Activated T-helper 17 cell treated with anti-CD3 and anti-CD28 coated beads, Interleukin-2, amount 50 U/mL, for 72 hours (primary cell): ENCODE measurements at places on chromosomes 2 and 18. TPM values are rescaled to one million over a fixed set of nuclear protein-coding genes. Genes with fewer than 3 reads are reported as not detected.

- ATAC-seq: no peak
Observed at GRCh38 chr18:34802959-34803358, 92.9 kb downstream of the DTNA start.

The ITGA4 gene
- total RNA-seq: 63.3 TPM

The FHOD3 gene
- total RNA-seq: not detected

- ATAC-seq: peak; percentile 77
Observed at GRCh38 chr18:45962461-45962860, 4.7 kb downstream of the EPG5 start.

The C2orf74 gene
- total RNA-seq: 11.8 TPM

GRCh38 chr2:42067521-42067920 lies 19.7 kb downstream of the PKDCC start:
- no peak for ATAC-seq

GRCh38 chr2:27152102-27152795 lies 3.4 kb downstream of the TCF23 start:
- no peak for ATAC-seq

GRCh38 chr18:13253786-13254688 lies 35.5 kb downstream of the LDLRAD4 start:
- no peak for ATAC-seq

DNA sequence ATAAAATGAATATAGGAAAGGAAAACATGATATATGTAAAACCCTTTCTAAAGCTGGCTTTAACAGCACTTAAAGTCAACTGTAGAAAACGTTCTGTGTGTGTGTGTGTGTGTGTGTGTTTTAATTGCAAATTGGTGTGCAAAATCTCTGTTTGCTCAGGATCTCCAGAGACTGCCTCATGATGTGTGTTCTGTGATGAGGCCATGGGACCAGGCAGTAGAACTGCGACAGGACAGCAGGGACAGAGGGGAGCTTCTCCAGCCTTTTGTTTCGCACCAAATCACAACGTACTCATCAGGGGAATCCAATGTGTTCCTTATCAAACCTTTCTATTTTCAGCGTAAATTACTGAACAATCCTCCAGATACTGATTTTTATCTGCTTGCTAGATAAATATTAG lies 66.7 kb downstream of the NXPH2 start:
- ATAC-seq: no peak

The GREB1 gene
- 0.95 TPM for total RNA-seq

The CLEC4F gene
- 0.35 TPM for total RNA-seq

The POU3F3 gene
- total RNA-seq: not detected

- ATAC-seq: no peak
Observed at GRCh38 chr2:47697000-47697601, 85.8 kb upstream of the MSH6 start.

The OR6B2 gene
- total RNA-seq: not detected

DNA sequence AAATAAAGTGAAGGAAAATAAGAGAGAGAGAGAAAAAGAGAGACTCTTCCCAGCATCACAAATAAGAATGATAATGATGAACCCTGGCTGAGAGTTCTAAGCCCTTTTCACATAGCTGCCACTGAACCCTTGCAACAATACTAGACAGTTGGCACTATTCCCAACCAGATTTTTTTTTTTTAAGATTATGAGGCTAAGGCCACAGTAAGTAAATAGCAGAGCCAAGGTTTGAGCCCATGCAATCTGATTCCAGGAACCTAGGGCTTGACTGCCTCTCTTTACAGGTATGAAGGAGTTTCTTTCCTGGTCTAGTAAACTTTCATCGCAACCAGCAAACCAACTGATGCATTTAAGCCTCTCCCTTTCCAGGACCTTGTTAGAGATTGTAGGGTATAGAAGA lies 424.6 kb downstream of the NCKAP5 start:
- no peak for ATAC-seq

- ATAC-seq: no peak
Observed at GRCh38 chr2:162037028-162037795, 36.8 kb downstream of the DPP4 start.

The BOK gene
- total RNA-seq: 0.16 TPM

DNA sequence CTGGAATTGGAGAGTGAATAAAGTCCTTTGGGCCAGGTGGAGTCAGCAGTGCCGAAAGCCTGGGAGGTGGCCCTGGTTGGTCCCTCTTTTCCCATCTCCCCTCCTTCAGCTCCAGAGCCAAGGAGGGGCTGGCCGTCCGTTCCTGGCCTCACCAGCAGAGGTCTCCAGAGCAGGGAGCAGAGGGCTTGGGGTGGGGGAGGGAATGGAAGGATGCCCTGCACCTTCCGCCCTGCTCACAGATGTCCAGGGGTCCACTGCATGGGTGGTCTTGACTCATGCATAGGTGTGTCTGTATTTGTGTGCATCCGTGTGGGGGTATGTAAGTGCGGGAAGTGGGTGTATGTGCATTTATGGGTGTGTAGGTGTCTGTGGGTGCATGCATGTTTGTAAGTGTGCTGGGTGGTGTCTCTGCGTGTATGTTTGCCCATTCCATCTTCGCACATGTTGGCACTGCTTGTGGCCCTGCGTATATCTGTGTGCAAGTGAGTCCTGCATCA lies 201.8 kb downstream of the ZFP36L2 start:
- peak; percentile 34 for ATAC-seq

- ATAC-seq: no peak
Observed at GRCh38 chr2:64586883-64587481, 62.9 kb downstream of the AFTPH start.

The MREG gene
- total RNA-seq: 22.0 TPM

The C2orf78 gene
- total RNA-seq: 0.08 TPM

GRCh38 chr2:105747254-105747894 lies 2.7 kb downstream of the NCK2 start:
- no peak for ATAC-seq

The CACNB4 gene
- total RNA-seq: 0.32 TPM

GRCh38 chr18:75173125-75173432 lies 35.9 kb downstream of the PTGR3 start:
- ATAC-seq: no peak

The CSRNP3 gene
- total RNA-seq: not detected

The RGPD3 gene
- 0.35 TPM for total RNA-seq

The AFF3 gene
- 0.42 TPM for total RNA-seq

DNA sequence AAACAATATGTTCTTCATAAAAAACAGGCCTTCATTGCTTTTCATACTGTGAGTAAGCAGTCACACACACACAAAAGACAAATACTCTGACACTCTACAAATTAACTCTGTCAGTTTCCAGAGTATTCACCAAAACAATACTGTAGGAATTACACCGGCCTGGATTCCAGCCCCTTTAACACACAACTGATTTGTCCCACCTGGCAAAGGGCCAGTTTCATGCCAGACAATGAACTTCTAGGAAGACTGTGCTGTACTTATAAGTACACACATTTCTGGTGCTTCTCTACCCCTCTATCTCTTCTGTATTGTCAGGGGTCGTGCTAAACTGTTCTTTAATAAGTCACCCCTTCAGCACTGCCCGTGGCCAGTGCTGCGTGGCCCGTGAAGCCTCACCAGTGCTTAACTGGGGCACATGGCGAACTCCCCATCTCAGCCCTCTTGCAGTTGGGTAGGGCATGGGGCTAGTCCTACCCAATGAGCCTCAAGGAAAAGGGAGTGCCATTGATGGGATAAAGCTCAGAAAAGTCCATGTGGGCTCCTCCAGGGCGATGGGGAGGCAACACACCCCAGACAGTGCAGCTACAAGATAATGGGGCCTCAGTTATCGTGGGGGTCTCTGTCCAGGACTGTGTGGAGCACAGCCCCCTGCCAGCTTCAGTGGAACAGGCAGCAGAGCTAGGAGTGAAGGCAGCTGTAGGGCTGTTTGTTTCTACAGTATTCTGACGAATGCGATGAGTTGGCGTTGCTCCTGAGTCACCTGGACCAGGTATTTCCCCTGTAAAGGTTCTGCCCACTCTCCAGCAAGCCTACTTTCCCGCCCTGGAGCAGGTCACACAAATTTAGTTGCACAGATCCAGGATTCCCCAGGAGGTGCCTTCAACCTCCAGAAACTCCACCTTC lies 99.0 kb downstream of the SP3 start:
- no peak for ATAC-seq

DNA sequence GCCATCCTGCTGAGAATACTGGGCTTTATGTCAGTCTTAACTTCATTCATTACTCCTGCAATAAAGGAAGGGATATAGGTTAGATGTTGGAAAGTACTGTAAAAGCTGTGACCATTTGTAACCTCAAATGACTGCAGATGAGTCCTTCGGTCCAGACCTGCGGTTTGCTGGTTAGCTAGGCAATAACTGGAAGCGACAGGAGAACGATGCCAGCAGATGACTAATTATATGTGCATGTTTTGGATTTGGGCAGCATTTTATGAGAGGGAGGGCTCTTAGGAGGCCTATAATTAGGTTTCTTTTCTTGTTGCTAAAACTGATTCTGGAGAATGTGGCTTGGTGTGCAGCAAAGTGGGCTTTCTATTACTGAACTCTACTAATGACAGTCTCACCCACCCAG lies 205.6 kb downstream of the TMEM182 start:
- ATAC-seq: no peak

DNA sequence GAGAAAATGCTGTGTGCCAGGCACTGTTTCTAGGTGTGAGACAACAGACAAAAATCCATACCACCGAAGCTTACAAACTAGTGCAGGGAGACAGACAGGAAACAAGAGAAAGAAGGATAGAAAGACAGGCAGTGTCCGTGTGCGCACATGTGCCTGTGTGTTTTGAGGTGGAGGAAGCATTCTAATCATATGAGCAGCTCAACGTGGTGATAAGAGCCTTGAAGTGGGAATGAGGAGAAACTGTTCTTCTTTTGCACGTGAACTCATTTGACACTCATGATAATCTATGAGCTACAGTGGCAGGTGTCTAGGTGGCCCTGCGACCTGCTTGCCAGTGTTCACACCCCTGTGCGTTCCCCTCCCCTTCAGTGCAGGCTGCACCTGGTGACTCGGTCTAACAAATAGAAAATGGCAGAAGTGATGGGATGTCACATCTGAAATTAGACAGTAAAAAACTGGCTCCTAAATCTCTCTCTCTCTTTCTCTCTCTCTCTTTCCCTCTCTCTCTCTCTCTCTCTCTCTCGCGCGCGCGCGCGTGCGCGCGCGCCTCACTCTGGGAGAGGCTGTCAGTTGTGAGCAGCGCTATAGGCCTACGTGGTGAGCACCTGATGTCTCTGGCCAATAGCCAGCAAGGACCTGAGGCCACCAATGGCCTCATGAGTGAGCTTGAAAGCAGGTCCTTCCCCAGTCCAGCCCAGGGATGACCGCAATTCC lies 74.8 kb downstream of the EN1 start:
- no peak for ATAC-seq

DNA sequence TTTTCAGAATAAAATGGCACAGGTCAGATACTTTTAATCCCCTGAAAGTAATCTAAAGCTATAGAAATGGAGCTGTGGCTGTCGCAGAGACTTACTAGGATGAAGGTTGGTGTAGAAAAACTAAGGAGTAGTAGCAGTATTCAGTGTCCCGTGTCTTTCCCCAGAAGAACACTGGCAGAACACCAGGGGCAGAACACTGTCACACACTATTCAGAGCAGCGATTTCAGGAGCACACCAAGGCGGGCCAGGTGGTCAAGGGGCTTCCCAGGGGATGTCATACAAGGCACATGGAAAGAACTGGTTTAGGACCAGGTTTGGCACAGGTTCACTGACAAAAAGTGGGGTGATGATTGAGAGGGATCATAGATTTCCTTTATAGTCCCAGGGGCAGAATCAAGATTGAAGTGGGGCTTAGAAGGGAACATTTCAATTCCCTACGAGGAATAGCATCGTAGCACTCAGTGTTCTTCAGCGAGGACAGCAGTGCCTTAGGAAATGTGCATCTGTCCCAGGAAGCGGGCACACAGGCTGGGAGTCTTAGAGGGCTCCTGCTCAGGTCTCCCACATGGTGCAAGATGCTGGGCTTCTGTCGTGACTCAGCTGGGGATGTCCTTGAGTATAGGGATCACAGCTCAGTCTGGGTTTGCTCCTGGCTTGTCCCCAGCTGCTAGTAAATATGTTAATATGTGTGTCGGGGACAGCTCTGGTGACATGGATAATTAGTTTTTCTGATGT lies 22.6 kb downstream of the BCL2L11 start:
- ATAC-seq: no peak

The MRPL30 gene
- 25.7 TPM for total RNA-seq

- no peak for ATAC-seq
Observed at GRCh38 chr2:60883896-60884295, 2.5 kb downstream of the REL start.

The ASB18 gene
- not detected for total RNA-seq

GRCh38 chr18:22307528-22307927 lies 110.2 kb downstream of the CTAGE1 start:
- no peak for ATAC-seq

The CHMP3 gene
- total RNA-seq: 40.1 TPM

The KIAA2012 gene
- not detected for total RNA-seq

DNA sequence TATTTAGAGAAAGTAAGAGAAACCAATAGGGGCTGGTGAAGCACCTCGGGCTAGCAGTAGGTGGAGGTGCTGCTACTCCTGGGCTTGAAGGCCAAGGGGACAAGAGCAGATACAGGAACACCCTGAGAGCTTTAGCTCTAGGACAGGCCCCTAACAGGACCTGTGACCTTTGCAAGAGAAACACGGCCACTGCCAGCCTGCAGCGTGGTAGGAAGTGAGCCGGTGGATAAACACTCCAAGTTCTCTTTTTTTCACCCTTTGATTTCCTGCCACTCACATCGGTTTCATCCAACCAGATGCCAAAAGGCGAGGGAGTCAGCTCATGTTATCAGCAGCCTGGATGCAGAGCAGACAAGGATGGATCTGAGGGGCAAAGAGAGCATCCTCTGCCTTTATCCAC lies 66.8 kb upstream of the SPRED2 start:
- ATAC-seq: no peak

GRCh38 chr18:75785206-75785605 lies 357.7 kb upstream of the SMIM21 start:
- no peak for ATAC-seq

DNA sequence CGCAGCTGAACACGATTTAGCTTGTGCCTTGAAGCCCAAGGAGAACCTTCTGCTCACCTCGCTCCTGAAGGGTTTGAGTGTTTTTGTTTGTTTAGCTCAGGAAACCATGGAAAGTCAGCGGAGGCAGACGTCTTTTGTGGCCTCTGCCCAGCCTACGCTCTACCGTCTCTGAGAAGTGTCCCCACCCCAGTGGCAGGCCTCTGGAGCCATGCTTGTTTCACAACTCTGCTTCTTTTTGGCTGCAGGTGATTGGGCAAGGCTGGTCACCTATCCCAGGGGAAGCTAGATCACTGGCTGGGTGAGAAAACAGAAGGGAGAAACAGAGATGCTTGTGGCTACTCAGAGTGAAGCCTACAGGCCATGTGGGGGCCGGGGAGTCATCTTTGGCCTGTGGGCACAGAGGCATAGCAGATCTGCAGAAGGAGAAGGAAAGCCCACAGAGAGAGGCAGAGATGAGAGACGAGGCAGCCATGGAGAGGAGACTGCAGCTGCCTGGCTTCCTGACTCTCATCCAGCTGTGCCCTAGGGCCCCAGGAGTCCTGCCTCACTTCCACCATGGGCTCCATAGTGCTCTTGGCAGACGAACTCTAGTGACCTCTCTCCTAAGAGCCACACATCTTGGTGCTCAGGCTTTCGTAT lies 50.1 kb downstream of the CIB4 start:
- no peak for ATAC-seq

DNA sequence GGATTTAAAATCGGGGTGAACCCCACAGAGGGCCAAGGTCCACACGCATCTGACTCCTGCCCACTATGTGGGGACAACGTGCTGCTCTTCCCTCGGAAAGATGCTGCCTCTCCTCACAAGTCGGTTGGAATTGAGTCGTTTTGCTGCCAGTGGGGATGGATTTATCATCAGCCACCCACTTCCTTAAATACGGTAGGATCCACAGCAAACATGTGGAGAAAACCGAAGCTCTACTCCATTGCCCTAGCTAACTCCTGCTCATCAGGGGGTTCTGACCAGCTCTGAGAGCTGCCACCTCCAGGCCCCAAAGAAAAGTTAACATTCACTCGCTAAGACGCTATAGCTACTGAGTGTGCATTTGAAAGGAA lies 80.9 kb downstream of the CHRNA1 start:
- ATAC-seq: peak; percentile 39
